ENCODE measurements at places on chromosomes 12 and 14.
A peak's percentile ranks its signal among the peaks of the same experiment; 100 is the strongest.

DNA sequence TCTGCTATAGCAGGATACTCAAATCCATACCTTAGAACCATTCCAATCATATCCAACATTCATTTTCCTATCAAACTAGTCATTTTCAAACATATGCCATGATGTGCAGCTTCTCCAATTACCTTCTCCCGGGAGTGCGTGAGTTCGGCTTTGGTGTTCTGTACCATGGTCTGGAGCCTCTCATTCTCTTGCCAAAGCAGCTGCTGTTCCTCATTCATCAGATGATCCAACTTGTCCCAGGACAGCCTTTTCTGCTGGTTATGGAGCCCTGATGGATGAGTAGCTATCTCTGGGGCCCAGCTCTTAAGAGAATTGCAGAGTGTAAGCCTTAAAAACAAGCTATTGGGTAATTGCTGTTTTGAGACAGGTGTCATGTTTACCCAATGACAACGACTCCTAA is 71.1 kb upstream of the SAV1 start:
- no peak for DNase-seq

DNA sequence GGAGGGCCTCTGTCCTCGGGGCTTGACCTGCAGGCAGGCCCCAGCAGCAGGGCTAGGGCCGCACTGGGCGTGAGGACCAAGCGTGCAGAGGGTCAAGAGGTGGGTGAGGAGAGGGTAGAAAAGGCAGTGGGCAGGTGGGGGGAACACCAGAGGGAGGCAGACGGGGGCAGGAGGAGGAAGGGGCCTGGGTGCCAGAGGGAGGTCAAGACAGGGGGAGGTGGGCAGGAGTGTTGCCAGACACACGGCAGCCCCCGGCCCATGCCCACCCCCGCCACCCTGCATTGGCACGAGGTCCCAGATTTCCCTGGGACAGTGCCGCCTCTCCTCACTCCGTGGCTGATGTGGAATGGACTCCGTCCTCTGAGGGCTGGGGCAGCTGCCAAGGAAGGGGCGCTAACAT is 8.2 kb downstream of the TMEM121 start:
- no peak for DNase-seq

DNA sequence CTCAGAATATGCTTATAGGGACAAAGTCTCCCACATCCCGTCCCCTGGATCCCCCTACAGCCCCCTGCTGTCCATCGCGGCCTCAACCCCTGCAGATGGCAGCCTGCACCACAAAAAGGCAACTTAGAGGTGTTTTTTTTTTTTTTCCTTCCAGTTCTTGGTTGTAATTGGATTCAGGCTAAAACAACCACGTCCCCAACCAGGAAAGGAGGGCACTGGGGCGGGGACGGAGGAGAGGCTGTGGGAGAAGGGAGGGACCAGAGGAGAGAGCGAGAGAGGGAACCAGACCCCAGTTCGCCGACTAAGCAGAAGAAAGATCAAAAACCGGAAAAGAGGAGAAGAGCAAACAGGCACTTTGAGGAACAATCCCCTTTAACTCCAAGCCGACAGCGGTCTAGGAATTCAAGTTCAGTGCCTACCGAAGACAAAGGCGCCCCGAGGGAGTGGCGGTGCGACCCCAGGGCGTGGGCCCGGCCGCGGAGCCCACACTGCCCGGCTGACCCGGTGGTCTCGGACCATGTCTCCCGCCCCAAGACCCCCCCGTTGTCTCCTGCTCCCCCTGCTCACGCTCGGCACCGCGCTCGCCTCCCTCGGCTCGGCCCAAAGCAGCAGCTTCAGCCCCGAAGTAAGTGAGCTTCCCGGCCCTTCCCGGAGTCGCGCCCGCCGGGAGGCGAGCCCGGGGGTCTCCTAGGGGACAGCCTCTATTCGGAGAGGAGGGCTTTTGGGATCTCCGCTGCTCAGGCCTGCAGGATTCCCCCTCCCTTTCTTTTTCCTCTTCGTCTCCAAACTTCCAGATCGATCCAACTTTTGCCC is at the start of gene MMP14:
MMP14 (plus strand) TSS at position 285 of the 813 bp plus-strand sequence; CDS start at position 518, 233 bp downstream.
- DNase-seq = peak; percentile 95

DNA sequence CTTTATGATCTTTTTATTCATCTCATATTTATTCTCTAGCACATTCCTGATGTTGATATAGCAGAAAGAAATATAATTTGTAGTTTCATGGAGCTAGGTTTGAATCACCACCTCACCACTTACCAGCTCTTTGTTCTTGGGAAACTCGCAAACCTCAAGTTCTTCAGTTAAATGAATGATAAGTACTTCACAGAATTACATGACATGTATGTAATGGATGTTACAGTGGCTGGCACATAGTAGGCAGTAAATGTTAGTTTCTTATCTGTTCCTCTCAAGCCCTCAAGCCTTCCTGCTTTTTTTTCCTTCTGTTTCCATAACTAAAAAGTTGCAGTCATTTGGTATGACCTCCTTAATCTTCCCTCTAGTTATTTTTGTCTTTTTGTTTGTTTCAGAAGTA is 54.9 kb downstream of the SPATS2 start:
- no peak for DNase-seq

GRCh38 chr14:92650581-92651105 is 97.8 kb downstream of the LGMN start:
- DNase-seq = no peak

- no peak for DNase-seq
Observed at GRCh38 chr12:127711108-127711507, 555.9 kb upstream of the TMEM132C start.
